NCI-H774 (cell line): ENCODE measurements at places on chromosomes 1 and 21.

- DNase-seq: no peak
Measured at GRCh38 chr1:42002220-42002619, 83.5 kb upstream of the HIVEP3 start.

DNA sequence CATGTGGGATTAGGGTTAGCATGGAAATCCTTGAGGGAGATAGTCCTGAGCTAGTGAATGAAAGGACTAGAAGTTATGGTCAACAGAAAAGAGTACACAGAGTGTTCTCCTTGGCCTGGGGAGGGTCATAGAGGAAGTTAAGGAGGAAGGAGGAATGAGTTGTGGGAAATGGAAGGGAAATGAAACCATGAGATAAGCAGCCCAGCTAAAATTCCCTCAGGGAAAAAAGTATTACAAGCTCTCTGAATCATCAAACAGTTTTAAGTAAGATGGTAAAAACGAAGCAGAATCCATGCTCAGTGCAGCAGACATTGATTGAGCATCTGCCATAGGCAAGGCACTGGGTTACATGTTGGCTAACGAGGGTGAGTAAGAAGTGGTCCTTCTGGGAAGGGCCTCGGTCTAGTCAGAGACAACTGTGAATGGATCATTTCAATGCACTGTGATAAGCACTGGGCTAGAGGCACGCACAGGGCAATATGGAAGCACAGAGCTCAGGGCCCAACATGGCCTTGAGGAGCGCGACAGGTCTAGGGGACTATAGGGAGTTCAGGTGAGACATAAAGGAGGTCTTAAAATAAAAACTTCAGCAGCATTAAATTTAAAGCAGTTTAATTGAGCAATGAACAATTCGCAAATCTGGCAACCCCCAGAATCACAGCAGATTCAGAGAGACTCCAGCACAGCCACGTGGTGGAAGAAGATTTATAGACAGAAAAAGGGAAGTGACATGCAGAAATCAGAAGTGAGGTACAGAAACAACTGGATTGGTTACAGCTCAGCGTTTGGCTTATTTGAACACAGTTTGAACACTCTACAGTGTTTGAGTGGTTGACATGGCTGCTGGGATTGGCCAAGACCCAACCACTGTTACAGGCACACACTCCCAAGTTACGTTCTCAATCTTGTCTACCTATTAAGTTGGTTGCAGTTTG lies 219.5 kb downstream of the HLX start:
- DNase-seq: no peak

GRCh38 chr1:203506858-203507626 lies 13.1 kb downstream of the OPTC start:
- DNase-seq: no peak

- no peak for DNase-seq
Measured at GRCh38 chr1:161182214-161182613, 4.9 kb upstream of the B4GALT3 start.

- no peak for DNase-seq
Measured at GRCh38 chr1:232110281-232111090, 483.9 kb downstream of the DISC1 start.

DNA sequence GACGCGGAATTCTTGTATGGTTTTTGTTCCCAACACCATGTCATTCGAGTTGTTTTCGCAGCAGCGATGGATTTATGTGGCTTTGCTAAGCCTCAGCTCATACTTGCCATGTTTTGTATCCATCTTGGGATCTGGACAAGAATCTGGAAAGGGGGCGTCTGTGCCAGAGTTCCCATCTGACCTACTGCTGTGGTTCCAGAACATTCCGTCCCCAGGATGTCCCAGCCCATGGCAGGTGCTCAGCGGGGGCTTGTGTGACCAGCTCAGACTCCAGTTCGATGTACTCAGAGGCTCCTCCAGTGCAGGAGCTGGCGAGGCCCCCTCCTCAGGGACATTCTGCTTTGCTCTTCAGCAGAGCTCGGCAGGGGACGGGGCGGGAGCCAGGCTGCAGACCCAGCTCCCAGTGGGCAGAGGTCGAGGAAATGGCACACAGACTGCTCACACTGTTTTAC lies 24.0 kb upstream of the ADARB1 start:
- DNase-seq: no peak

DNA sequence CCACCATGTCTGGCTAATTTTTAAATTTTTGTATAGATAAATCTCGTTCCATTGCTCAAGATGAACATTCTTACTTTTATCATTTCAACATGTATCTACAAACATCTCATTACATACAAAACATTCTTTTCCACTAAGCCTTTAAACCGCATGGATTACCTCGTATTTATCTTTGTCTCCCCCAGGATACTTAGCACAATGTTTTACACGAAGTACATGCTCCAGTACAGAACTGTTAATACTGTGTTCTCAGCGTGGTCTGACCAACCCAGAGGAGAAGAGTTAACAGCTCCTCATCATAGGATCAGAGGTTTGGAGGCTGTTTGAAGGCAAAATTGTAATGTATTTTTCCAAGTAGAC lies 7.4 kb downstream of the PIK3C2B start:
- DNase-seq: no peak

- DNase-seq: no peak
Measured at GRCh38 chr1:63855942-63856341, 82.1 kb downstream of the ROR1 start.

- DNase-seq: peak; percentile 80
Measured at GRCh38 chr1:41361495-41362356, 492 bp downstream of the FOXO6 start.

DNA sequence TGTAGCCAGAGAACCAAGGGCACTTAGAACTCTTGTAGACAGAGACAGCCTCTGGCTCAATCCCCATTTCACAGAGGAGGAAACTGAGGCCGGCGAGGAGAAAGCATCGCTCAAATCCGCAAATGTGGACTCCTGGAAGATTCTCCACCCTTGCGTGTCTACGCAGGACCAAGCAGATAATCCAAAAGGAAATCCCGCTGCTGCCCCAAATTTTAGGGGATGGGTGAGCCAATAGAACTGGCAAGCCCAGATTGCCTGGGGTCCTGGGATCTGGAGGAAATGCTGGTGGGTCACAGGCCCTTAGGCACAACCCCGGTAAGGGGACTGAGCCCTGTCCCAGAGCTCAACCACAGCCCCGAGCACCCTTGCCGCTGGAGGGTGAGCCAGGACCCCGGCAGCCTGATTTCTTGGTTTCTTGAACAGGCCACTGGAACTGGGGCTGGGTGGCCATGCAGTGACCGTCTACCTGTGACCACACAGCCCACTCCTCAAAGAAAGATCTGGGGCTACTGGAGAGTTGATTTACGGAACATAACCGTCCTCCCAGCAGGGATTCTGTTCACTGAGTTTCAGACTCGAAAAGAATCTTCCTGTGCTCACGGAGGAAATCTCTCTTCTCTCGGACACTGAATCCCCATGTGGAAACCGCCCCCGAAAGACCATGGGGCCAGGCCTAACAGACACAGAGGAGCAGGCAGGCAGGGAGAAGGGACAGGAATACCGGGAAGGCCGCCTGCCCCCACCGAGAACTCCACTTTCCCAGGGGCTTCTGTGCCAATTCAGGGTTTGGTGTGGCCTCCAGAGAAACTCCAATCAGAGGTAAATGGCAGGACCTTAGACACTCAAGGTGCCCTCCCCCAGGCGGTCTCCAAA lies 238.4 kb downstream of the NPHP4 start:
- no peak for DNase-seq

DNA sequence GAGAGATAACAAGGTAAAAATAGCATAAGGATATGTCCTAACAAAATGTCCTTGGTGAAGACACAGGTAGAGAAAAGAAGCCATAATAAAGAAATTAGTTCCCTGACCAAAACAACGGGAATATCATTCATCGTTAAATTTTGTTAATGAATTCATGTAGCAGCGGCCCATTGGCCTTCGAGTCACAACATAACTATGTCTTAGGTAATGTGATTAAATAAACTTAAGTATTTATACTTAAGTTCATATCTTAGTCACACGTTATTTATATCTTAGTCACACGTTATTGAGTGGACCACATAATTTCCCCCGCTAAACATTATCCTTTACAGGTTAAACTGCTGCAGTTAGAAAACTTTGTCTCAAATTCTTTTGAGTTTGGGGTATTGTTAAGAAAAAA lies 1.2 kb downstream of the NEXN start:
- DNase-seq: no peak

- DNase-seq: no peak
Measured at GRCh38 chr1:14946684-14947238, 206.8 kb upstream of the TMEM51 start.

- no peak for DNase-seq
Measured at GRCh38 chr21:38596264-38597042, 98.2 kb upstream of the ERG start.

GRCh38 chr1:95278173-95279006 lies 44.4 kb downstream of the RWDD3 start:
- DNase-seq: no peak

GRCh38 chr1:3768811-3769390 lies 3.6 kb upstream of the SMIM1 start:
- no peak for DNase-seq

DNA sequence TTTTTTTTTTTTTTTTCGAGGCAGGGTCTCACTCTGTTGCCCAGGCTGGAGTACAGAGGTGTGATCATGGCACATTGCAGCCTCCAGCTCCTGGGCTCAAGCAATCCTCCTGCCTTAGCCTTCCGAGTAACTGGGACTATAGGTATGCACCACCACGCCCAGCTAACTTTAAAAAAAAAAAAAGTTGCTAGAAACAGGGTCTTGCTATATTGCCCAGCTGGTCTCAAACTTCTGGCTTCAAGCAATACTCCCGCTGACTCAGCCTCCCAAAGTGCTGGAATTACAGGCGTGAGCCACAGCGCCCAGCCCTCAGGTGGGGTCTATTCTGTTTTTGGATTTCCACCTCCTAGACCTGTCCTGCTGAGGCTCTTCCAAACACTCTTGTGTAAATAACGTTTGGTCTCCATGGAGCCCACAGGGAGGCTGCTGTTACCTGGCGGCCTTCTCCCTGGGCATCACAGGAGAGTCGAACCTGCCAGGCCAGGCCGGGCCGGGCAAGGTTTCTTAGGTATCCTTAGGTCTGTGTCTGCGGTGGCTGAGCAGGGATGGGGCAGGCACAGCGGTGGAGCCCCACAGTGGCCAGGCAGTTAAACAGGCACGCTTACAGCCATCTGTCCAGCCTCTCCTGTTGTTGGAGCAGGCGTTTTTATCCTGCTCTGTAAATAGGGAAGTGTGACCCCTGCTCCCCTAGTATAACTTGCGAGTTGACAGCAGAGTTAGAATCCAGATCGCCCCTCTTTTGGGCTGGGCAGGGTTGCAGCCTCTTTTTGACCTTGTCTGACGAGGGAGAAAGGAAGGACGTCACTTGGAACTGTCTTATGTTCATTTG lies 18.8 kb downstream of the PLEKHM2 start:
- DNase-seq: no peak

- no peak for DNase-seq
Measured at GRCh38 chr1:239675735-239676134, 289.4 kb downstream of the CHRM3 start.

- DNase-seq: no peak
Measured at GRCh38 chr1:172254521-172255222, 165.8 kb upstream of the C1orf105 start.
